Activated gamma-delta T cell (primary cell): ENCODE measurements at places on chromosomes 7 and 10.

DNA sequence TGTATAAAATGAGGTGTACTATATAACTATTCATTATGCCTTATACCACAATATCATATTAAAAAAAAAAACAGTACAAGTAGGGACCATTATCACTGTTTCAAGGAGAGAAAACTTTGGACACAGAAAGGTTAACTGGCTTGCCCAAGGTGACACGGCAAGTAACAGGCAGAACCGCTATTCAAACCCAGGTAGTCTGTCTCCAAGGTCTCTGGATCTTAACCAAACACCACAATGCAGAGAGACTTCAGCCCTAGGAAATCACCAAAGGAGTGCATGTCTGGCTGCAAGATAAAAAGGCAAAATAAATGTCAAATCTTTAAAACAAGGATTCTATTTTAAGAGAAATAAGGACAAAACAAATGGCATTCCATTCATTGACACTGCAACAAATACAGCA is 56.3 kb downstream of the CADPS2 start:
- DNase-seq: no peak

DNA sequence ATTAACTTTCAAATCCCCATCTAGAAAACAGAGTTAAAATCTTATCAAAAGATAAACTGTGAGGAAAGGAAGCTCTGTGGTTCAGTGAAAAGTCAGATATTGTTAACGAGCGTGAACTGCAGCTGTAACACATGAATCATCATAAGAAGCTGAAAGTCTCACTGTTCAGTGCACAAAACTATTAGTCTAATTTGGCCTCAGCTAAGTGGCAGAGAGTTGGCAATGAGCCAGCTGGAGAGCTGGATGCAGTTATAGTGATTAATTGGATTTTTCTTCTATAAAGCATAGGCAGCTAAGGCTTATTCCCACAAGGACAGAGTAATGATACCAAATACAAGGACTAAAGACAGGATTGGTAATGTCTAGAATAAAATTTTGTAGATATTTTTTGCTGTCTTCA is 101.1 kb upstream of the ABCB5 start:
- no peak for DNase-seq

DNA sequence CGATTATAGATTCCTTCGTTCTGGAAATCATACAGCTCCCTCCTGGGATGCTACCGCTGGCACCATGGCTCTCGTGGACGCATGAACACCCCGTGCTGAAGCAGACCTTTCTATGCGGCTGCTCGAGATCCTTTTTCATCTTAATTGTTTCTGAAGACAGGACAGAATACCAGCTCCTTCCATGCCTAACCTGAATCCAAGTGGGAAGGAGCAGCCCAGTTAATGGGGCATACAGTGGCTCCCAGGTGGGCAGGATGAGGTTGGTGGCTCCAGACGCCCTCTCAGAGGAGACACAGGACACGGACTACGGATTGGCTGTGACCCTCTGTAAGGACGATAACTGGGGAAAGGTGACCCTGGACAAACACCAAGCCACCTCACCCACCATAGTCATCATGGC is 18.4 kb upstream of the LOXL4 start:
- DNase-seq: no peak

- DNase-seq: no peak
Observed at GRCh38 chr10:94677691-94678090, 5.8 kb upstream of the CYP2C18 start.

DNA sequence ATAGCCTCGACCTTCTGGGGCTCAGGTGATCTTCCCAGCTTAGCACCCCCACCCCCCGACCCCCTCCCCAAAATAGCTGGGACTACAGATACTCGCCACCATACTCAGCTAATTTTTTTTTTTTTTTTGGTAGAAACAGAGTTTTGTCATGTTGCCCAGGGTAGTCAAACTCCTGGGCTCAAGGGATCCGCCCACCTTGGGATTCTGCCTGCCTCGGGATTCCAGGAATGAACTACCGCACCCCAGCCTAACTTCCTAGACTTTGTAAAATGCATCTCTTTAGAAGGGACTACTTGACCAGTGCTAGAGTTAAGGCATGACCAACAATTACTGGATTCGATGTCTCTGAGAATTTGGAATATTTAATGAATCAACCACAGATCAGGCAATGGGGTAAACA is 85.9 kb downstream of the MDFIC start:
- no peak for DNase-seq

DNA sequence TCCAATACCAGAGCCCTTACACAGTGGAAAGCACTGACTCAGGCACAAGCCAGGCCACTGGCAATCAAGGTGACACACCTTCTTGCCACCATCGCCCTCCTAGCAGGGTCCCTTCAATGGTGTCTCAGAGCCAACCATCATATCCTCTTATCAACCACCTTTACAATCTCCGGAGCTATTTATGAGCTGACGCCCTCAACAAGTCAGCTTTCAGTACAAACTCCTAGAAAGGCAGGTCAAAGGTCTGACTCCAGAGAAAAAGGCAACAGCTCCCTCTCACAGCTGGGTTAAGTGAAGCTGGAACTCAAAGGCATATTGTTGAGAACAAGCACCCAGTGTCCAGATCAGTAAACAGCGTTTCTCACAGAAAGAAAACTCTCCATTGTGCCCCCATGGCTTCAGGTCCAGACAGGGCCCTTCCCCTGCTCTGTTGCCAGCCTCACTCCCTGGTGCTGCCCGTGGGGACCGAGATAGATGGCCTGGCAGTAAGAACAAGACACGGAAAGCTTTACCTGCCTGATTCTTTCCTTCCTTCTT is 2.4 kb downstream of the ZNF3 start:
- DNase-seq: no peak

- no peak for DNase-seq
Observed at GRCh38 chr7:67392596-67393438, 396.2 kb downstream of the TYW1 start.

DNA sequence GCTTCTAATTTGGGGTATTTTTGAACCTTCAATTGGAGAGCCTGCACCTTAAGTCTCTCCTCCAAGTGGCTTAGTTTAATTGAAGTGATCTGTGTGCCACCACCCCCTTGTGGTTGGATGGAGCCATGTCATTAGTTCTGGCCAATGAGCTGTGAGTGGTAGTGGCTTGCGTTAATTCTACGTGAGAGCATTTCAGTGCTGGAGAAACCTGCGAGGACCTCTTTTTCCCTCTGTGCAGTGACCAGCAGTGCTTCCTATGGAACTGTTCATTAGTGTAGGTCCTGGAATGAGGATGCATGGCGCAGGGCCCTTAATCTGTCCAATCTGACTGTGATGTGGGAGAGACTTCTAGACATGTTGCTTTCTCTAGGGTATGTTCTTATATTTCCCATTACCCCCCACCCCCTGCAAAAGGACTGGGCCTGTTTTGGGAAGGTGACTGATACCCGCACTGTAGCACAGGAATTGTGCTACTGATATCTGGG is 3.8 kb downstream of the HILPDA start:
- DNase-seq: no peak

DNA sequence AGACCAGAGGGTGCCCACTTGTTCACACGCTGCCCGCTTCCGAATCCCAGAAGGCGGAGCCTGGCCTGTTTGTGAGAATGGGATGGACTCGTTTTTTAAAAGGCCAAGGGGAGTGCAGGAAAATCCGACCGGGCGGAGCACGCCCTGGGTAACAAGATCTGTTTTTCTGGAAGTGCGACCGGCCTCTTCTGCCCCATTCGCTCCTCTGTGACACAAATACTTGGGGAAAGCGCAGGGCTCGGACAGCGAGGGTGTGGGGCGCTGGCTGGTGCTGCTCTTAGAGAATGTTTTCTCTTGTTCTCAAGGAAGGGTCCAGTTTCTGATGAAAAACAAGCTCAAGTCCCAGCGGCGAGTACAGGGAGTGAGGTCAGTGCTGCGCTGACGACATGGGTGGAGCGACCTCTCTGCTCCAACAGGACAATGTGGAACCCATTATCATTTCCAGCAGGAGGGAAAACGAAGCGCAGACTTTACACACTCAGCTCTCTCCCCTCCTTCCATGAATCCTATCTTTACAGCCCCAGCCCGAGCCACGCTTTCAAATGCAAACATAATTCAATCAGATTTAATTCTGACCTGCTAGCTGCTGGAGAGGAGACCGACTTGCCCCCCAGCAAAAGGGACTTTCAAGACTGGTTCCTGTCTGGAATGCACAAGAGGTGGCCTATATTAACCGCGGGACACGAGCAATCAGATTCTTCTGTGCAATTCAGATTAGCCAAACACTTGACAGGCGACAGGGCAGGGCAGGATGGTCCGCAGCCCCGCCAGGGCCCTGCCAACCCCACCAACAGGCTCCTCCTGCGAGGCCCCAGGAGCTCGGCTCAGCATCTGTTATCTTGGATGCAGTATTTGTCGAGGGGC is 1.1 kb downstream of the RADIL start:
- DNase-seq: no peak

GRCh38 chr7:56063882-56064625 is at the start of gene SUMF2:
SUMF2 (plus strand) TSS chr7:56064286; CDS start chr7:56064312, 26 bp downstream.
- DNase-seq: peak; percentile 79

GRCh38 chr10:47101807-47102206 is 190.6 kb downstream of the PTPN20 start:
- DNase-seq: no peak

DNA sequence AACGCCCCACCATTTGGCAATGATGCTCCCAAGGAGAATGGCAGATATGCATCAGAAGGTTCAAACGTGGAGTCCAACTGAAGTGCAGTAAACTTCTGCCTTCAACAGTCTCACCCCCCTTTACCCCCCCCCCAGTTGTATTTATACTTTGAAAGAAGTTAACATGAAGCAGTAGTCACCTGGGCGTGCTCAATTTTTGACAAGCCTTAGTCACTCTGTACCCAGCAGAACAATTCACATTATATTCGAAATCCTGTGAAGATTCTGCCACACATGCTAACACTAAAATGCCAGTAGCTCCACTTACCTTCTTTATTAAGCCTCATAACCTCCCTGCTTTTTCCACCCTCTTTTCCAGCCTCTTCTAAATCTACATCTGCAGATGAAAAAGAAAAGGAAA is 894 bp downstream of the ATXN7L1 start:
- DNase-seq: no peak

- no peak for DNase-seq
Observed at GRCh38 chr10:34433241-34434076, 381.6 kb downstream of the PARD3 start.
